Aorta (tissue), 5 donors: ENCODE measurements at places on chromosomes 3 and 15. TPM values are rescaled to one million over a fixed set of nuclear protein-coding genes. Genes with fewer than 3 reads are reported as not detected.

Gene DZIP1L
- total RNA-seq, result 48.3 TPM

Gene DPPA4
- not detected for total RNA-seq

Gene ZSCAN29
- total RNA-seq, result 20.3 TPM

Gene HESX1
- 1.9 TPM for total RNA-seq

DNA sequence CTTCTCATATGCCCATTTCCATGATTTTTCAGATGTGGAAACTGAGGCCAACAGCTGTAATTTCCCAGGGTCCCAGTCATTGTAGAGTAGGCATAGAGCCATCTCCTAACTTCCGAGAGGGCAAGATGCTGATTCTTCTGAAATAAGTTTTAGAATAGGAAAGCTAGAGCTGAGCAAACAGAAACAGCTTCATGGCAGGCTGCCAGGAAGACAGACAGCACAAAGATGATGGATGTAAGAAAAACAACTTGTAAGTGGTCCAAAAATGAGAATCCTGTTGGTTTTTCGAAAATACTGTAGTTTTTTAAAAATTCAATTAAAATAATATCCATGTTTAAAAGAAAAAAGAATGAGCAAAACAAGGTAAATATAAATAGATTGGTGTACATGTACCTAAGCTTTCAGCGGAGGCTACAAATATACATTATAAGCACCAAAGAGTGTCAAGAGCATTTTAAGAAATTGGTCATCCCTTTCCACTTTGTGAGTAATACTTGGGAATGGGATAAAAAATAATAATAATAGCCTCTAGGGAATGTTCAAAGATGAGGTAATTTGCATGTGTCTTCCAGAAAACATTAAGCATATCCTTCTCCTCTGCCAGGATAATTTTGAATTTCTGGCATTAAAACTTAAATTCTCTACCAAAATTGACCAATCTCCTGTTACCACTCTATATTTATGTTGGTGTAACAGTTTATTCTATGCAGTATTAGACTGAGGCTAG, 406.6 kb downstream of the MECOM start:
- H3K4me3 ChIP-seq, result no peak overlapping the region
- H3K36me3 ChIP-seq, result no peaks in the 10 kb centered on the region
- no peak overlapping the region for H3K27ac ChIP-seq

DNA sequence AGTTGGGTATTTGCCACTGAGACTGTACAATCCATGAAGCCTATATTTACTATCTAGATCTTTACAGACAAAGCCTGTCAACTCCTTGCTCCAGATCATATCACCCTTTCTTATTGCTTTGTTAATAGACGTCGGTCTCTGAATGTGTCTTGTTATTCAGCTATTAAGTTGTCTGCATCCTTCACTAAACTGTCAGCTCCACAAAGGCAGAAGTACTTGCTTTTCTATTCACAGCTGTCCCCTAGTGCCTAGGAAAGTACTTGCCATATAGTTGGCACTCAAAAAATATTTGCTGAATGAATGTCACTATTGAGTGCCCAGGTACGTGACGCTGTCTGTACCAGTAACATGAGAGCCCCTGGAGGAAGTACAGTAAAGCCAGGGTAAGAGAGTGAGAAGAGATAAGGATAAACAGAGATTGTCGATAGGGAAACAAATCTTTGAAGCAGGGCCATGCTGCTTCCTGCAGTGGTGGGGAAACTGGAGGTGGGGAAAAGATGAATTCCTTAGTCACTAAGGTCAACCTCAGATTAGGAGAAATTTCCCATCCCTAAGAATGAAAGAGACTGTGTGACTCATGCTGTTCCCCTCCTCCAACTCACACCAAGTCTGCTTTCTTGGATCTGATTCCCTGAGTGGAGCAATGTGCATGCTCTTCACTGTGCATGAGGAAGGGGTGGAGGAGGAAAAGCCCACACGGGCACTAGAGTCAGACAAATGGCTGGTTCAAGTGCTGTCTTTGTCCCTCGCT, 36.3 kb downstream of the PRICKLE2 start:
- H3K27me3 ChIP-seq, result no peaks in the 10 kb centered on the region
- no peaks in the 10 kb centered on the region for H3K36me3 ChIP-seq
- no peak for DNase-seq
- peaks cover 18% of the 10 kb centered on the region for H3K4me1 ChIP-seq
- peak overlapping the region; percentile 16 for H3K27ac ChIP-seq
- no peak overlapping the region for H3K4me3 ChIP-seq

DNA sequence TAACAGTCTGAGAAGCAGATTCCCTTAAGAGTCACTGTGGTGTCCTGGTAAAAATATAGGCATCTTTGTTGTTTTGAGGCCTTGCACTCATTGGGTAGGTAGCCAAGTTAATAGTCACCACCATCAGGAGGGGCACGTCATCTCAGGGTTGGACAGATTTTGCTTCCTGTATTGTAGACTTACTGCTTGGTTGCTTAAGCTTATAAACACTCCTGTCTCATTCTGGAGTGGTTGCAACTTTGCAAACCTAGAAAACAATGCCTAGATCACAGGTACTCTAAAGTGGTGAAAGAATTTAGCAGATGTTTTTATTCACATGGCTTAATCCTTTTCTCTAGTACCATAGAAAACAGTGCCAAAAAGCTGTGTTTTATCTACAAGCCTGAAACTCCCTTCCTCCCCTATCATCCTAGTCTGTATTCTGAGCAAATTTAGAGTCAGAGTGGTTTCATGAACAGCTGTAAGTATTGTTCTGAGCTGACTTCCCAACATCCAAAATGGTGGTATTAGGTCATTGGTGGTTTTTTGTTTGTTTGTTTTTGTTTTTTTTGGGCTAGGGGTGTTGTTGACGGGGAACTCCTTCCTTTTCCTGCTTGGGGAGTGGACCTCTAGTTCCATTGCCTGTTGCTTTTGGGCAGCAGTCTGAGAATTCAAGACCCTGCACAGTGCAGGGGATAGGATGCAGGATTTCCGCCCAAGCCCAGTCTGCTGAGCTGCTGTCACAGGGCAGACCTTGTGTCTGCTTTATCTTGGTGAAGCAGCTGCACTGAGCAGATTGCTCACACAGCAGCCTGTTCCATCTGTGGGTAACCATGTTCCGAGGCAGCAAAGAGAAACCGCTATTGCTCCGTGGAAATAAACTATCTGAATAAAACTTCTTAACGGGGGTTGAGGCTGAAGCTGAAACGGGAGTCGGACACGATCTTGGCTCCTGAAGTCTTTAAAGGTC, 202.0 kb downstream of the AKAP13 start:
- H3K36me3 ChIP-seq, result no peaks in the 10 kb centered on the region
- H3K27ac ChIP-seq, result peak overlapping the region; percentile 38
- no peaks in the 10 kb centered on the region for H3K27me3 ChIP-seq
- H3K4me3 ChIP-seq, result peak overlapping the region; percentile 37

DNA sequence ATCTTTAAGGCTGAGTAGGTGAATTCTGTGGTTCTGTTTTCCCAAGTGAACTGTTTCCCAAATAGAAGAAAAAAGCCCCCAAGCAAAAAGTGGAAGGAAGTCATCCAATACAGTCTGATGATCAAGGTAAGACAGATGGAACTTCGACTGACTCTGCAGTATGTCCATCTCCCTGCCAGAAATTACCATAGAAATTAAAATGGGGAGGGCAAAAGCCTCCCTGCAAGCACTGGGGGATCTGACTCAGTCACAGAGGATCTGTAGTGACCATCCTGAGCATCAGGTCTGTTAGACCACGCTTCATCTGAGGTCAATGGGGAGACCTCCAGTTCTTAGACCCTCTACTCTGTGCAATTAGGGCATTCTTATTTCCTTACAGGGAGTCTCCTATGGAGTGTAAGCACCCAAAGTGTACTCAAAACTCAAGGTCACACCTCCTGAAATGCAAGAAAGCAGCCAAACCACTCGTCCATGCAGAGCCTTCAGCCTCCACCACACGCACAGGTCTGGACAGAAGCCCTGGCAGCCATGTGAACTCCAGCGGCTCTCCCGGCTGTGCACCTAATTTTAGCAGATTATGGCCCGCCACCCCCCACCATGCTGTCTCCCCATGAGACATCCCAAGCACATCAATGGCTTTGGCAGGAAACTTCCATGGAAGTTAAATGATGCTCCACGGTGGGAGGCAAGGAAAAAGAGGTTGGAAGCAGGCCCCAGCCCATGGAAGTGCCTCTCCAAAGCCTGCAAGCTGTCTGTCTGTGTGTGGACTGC, 348.7 kb downstream of the NTRK3 start:
- no peak overlapping the region for H3K4me3 ChIP-seq
- no peak for DNase-seq
- no peak overlapping the region for H3K27ac ChIP-seq
- H3K4me1 ChIP-seq, result no peaks in the 10 kb centered on the region
- no peaks in the 10 kb centered on the region for H3K36me3 ChIP-seq

- no peak overlapping the region for H3K27ac ChIP-seq
- no peaks in the 10 kb centered on the region for H3K4me1 ChIP-seq
- H3K4me3 ChIP-seq, result no peak overlapping the region
- DNase-seq, result no peak
- peaks cover 2% of the 10 kb centered on the region for H3K36me3 ChIP-seq
- no peaks in the 10 kb centered on the region for H3K27me3 ChIP-seq
Measured at GRCh38 chr15:88469321-88469720, 1.8 kb downstream of the MRPS11 start.

GRCh38 chr3:27319847-27320526, 49.2 kb downstream of the NEK10 start:
- no peak overlapping the region for H3K27ac ChIP-seq
- DNase-seq, result no peak
- H3K4me3 ChIP-seq, result no peak overlapping the region

GRCh38 chr3:154548341-154548740, 118.4 kb upstream of the GPR149 start:
- H3K4me1 ChIP-seq, result no peaks in the 10 kb centered on the region
- H3K27me3 ChIP-seq, result no peaks in the 10 kb centered on the region
- H3K4me3 ChIP-seq, result no peak overlapping the region
- no peaks in the 10 kb centered on the region for H3K36me3 ChIP-seq

GRCh38 chr3:13850161-13850945, 29.5 kb downstream of the WNT7A start:
- H3K27ac ChIP-seq, result no peak overlapping the region
- H3K36me3 ChIP-seq, result no peaks in the 10 kb centered on the region
- no peaks in the 10 kb centered on the region for H3K4me1 ChIP-seq
- H3K4me3 ChIP-seq, result no peak overlapping the region
